ENCODE measurements at places on chromosomes 13 and 19.

DNA sequence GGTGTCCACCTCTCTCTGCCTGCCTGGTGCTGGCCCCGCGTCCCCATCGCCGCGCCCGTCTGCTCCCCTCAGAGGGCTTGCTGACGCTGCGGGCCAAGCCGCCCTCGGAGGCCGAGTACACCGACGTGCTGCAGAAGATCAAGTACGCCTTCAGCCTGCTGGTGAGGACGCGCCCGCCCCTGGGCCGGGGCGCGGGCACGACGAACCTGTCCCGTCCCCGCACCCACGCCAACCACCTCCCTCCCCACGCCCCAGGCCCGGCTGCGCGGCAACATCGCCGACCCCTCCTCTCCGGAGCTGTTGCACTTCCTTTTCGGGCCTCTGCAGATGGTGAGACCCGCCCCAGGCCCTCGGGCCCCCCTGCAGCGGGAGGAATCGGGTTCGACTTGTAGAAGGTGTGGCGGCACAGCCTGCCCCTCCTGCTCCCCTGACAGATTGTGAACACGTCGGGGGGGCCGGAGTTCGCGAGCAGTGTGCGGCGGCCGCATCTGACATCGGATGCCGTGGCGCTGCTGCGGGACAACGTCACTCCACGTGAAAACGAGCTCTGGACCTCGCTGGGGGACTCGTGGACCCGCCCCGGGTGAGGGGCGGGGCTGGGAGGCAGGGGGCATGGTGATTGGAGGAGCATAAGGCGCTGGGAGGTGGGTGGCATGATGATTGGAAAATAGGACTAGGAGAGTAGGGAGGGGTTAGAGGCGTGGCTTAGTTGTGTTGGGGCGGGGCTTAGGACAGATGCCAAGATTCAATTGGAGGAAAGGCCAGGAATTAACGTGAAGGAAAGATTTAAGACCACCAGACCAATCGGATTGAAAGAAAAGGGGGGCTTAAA is 6.6 kb downstream of the EPS8L1 start:
- DNase-seq = no peak

GRCh38 chr13:93789058-93789457 is 562.5 kb downstream of the GPC6 start:
- no peak for DNase-seq

- DNase-seq = no peak
These were observed 4.3 kb upstream of the DACH1 start for GRCh38 chr13:71871176-71871754.

GRCh38 chr13:39603424-39603947 is 493 bp upstream of the LHFPL6 start:
- DNase-seq = no peak

Measured in stimulated activated CD8-positive, alpha-beta memory T cell treated with anti-CD3 and anti-CD28 coated beads, Interleukin-12 subunit alpha, Interleukin-12 subunit beta, amount 100 ng/mL, for 4 hours (primary cell).